ENCODE measurements at places on chromosomes 7 and 10.

- DNase-seq, result no peak
Measured at GRCh38 chr10:86693721-86694369, 25.5 kb downstream of the LDB3 start.

- DNase-seq, result no peak
Measured at GRCh38 chr10:86137561-86137960, 229.0 kb downstream of the GRID1 start.

GRCh38 chr10:84193846-84194423 is 402 bp upstream of the CDHR1 start:
- DNase-seq, result no peak

DNA sequence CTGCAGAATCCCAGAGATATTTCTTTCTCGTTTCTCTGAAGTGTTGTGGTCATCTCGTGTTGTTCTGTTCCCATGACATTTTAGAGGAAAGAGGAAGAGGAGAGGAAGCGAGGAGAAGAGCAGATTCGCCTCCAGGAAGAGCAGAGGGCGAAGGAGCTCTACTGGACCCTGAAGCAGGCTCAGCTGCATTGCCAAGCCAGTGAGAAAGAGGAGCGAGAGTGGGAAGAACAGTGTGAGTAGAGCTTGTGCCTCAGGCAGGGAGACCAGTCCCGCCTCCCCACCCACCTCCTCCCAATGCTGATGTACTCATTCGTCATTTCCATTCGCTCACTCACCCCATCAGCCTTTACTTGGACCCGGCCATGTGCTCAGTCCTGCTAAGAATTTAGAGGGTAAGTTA is 50.8 kb downstream of the SH2D4B start:
- DNase-seq, result no peak

GRCh38 chr7:150904011-150904909 is 51.9 kb downstream of the AOC1 start:
- no peak for DNase-seq

GRCh38 chr7:125467996-125468854 is 538.6 kb upstream of the POT1 start:
- DNase-seq, result no peak

DNA sequence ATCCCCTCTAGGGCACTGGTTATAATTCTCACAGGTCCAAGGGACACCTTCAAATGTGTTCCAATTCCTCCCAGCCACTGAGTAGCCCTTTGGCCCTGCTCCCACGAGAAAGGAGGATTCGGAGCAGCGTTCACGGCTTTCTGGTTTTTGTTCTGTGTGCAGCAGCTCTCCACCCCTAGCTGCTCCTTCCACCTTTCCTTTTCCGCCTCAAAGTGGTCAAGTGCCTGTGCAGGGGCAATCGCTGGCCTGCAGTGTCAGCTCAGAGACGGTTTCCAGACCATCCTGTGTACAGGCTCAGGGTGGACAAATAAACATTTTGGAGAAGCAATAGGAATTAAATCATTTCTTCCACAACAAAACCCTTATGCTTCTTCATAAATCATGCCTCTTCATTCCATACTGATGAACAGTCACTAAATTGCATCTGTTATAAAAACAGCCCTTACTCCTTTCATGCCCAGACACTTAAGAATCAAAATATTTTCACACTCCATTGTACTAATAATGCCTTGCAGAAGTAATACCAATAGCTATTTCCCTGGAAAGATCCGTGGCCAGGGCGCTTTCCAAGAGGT is 1.1 kb downstream of the KIAA1549 start:
- DNase-seq, result no peak

Data from T1000 (cell line).